ENCODE measurements at places on chromosomes 12 and 14.

DNA sequence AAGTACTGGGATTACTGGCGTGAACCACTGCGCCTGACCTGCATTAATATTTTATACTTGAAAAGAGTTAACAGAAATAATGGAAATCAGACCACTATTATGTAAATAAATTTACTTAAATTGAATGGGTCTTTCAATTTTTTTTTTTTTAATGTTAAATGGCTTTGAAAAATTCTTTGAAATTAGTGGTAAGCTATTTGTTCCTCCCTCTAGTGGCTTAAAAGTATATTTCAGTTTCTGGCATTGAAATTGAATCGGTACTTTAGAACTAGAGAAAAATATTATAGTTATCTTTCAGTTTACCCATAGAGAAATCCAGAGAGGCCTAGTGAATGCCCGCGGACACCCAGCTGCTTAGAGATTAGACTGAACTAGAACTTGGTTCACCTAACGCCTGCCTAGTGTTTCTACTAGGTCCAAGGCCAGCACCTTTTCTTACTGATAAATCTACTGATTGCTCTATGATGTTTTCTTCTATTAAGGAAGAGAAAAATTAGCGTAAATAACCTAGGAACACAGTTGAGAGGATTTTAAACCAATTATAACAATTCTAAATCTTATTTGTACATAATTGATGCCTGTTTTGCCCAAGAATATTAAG lies 106.5 kb downstream of the EML1 start:
- DNase-seq = peak; percentile 19

DNA sequence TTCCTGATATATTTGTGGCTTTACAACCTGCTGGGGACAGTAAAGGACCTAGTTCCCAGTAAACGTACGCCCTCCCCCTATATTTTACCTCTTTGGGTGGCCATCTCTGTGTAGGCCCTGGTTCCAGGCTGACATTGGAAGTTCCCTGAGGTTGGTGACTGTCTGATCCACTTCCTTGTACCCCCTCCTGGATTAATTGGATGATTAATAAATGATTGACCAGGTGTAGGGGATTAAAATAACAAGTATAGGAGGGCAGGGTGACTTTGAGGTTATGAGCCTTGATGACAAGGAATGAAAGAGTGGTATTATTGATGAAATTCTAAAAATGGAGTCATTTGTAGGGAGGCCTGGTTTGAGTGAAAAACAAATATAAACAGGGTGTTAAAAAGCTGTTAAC lies 9.6 kb downstream of the SUSD6 start:
- DNase-seq = no peak

- peak; percentile 94 for DNase-seq
These were observed 191.5 kb downstream of the PAX9 start for GRCh38 chr14:36852981-36853691.

- no peak for DNase-seq
These were observed 56.8 kb upstream of the LRRK2 start for GRCh38 chr12:40168001-40168400.

DNA sequence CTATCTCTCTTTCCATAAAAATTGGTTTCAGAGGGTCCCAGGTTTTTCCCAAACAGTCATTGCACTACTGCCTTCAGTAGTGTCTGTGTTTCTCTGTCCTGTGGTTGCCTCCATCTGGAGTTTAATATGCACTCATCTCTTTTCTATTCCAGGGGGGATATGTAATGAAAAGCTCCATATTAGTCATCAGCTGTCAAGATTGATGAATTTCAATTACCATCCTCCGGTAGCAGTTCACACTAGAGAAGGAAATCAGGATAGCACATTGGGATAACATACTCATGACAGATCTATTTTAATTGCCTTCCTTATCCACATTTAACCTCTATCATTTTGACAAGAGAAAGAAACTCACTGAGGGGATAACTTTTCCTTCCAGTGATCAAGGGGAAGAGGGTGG lies 589.0 kb upstream of the SEL1L start:
- no peak for DNase-seq

DNA sequence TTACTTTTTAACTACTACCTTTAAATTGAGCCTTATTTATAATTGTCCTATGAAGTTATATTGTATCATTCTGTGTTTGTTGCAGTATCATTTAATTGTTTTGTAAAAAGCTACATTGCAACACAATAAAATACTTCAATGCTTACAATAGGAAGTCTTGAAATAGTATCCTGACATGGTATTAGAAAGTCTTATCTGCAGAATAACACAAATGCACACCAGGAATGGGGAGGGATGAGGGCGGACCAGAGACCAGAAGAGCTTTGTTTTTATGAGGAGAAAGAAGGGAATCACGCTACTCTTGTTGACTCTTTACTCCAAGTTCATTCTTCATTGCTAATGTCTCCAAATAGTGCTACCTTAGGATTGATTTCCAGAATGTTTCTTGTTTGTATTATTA lies 120.2 kb downstream of the MON2 start:
- DNase-seq = no peak

GRCh38 chr12:49236423-49236822 lies 28.5 kb upstream of the TUBA1C start:
- DNase-seq = no peak

- DNase-seq = no peak
These were observed 162.7 kb downstream of the KITLG start for GRCh38 chr12:88417531-88417930.

DNA sequence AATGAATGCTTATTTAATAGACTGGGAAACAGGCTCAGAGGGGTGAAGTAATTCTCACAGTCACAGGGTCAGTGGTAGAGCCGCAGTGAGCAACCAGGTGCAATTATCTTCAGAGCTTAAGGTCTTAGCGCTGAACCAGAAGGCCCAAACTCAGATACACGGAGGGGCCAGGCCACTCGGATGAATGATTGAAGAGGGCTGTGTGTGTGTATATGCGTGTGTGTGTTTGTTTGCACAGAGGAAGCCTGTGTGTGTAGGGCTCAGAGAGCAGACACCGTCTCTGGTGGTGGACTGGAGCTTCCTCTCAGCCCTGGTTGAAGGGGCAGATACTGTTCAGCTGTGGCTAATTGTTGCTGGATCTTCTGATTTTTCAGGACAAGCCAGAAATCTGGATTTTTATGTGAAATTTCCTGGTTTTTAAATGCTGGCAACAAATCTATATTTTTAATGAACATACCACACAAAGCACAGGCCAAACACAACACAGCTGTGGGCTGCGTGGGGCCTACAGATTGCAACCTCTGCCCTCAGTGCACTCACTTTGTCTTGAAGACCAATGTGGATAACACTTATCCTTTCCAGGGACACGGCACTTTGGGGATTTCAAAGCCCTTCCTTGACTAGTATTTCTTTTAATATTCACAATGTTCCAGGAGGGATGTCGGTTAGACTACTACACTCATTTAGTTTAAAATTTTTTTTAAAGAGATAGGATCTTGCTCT lies 94.5 kb upstream of the NRXN3 start:
- DNase-seq = no peak

DNA sequence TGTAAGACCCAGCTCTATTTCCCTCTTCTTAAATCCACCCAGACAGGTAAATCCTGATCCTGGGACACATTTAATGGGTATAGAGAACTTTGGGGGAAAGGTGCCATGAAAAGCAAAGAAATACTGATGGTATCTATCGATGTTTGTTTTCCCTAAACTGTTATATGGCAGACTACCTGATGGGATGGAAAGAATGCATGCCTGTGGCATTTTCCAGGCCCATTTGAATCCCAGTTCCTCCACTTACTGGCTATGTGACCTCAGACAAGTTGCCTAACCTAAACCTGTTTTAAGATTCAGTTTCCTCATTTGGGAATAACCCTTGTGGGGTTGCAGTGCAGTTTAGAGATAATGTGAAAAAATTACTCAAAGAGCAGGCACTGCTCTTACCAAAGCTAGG lies 404.5 kb downstream of the FUT8 start:
- DNase-seq = no peak

DNA sequence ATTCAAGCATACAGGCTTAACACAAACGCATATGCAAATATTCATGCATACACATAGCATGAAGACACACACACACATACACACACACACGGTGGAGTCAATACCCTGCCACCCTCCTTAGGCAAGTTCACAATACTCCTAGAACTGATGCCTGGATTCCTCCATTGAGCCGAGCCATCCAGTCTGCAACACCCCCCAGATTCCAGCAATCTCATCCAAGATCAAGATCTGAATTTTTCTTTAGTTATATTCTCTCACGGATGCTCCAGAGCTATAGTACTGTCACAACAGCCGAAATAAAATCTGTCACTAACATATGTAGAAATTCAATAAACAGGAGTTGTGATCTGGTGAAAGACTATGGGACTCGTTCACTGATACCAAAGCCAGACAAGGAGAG lies 110.8 kb downstream of the NUAK1 start:
- no peak for DNase-seq

GRCh38 chr14:21309238-21309636 lies 29.4 kb downstream of the RPGRIP1 start:
- no peak for DNase-seq
